ENCODE measurements at places on chromosomes 7 and 10.

DNA sequence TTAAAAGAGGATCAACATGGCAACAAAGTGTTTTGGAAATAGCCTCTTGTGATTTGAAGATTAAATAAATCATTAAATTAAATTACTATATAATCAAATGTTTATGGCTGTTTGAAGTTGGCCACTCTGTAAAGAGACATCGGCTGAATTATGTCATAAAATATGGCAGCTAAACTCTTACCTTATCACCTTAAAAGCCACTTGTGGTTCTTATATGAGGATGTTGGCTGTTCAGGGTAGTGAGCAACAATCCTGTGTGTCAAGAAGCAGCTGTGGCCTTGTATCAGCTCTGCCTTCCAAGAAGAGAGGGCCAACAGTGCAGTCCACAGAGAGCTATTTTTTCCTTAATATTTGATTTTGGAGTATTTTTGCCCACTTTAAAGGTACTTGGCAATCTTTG, 113.4 kb upstream of the CDK6 start:
- DNase-seq: no peak

GRCh38 chr7:157627033-157627432, 290.2 kb downstream of the DNAJB6 start:
- DNase-seq: no peak

DNA sequence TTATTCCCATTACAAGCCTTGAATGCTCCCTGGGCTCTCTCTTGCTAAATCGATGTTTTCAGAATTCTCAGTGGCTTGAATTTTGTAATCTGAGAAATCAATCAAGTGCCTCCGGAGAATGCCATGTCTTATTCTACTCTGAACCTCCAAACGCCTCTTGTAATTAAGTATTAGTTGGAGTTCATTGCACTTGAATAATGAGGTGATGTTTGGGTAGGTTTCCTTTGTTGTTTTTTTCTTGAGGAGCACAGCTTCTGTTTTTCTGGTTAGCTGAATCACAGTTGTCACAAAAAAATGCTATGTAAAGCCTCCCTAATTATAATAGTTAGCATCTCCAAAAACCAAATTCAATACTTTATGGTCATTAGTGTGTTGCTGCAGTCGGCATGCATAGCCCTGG, 100.3 kb downstream of the PLPP4 start:
- DNase-seq: no peak

DNA sequence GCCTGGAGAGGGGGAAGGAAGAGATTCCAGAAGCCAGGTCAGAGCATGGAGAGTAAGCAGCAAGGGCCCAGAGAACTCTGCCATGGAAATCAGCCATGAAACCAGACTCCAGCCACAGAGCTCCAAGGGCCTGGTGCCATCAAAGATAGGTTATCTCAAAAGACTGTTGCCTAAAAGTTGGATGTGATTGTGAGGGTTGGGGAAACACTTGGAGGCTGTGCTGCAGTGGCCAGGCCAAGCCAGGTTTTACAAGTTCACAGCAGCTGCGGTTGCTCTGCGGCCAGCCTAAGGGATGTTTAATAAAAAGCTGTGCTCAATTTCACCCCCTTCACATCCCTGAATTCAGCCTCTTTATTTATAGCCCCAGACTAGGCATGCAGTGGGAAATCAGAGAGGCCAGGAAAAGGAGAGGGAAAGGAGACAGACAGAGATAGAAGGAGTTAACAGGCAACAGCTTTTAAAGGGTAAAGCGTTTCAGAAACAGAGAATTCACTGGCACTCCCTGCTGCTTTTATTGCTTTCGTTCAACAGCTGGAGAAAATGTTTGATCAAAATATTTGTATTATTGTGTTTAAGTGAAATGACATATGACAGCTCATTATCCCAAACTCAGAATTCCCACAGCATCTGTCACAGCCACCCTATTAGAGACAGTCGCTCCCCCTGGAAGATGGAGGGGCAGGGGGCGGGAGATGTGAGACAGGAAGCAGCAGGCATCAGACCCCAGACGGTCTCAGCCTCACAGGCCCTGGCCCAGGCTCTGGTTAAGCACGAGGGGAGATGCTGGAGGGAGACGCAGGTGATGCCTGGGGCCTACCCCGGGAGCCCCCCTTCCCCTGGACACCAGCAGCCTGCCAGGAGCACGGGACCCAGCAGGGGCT, 140.1 kb downstream of the GLI3 start:
- no peak for DNase-seq

GRCh38 chr10:88512599-88512998, 70.5 kb downstream of the RNLS start:
- DNase-seq: no peak

GRCh38 chr10:89002226-89002978, 11.8 kb downstream of the FAS start:
- peak; percentile 28 for DNase-seq

GRCh38 chr10:95229724-95230627, 35.9 kb downstream of the ACSM6 start:
- no peak for DNase-seq

GRCh38 chr7:98223351-98223897, 12.2 kb downstream of the BHLHA15 start:
- DNase-seq: no peak

GRCh38 chr7:151008143-151008510, 16.2 kb downstream of the ATG9B start:
- DNase-seq: peak; percentile 27

DNA sequence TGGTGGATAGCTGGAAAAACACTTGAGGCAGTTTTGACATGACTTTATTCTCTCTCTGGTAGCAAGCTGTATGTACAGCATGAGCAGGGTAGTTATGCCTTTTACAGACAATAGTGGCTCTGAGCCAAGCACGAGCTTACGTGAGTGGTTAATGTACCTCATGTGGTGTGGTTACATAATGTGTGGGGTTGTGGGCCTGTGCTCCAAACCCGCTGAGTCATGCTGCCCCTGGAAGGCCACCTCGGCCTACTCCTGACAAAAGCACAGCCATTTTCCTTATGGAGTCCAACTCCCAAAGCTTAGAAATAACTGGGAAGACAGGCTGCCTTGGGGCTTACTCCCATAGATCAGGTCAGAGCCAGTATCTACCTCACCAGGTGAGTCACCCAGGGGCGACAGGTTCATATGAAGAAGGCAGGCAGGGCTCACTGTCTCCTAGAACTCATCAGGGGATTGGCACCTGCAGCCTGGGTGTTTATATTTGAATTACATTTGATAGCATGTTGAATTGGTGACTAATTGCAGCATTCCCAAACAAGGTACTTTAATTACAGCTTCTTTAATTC, 404.5 kb downstream of the ADRA2A start:
- DNase-seq: no peak

GRCh38 chr7:124720195-124720594, 45.4 kb downstream of the GPR37 start:
- DNase-seq: no peak

Measured in MM.1S (cell line).